Nephron progenitor cell (in vitro differentiated cells): ENCODE measurements at places on chromosomes 5 and 9.

- DNase-seq = no peak
Measured at GRCh38 chr9:85168412-85168811, 498.9 kb downstream of the NTRK2 start.

DNA sequence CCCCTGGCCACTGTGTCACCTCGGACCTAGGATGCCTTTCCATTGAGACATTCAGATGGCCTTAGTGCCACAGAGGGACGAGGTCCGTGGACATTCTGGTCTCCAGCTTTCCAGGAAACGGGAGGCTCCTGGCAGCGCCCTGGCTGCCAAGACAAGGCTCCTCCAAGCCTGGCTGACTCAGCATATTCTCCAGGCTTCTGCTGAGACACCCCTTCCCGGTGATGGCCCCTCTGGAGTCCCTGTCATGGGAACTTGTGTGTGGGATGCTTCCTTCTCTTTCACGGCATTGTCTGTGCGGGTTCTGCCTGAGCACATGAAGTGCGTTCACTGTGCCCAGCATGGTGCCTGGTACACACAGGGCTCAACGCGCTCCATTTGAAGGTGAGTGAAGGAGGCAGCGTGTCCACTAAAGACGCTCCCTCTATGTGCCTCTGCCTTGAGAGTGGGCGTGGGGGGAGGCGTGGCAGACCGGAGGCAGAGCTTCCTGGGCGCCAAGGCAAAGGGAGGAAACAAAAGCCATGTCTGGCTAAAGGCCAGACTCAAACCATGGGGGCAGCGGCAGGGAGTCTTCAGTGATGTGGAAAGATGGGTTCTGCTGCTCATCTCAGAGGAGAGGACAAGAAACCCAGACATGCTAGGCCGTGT lies 46.4 kb upstream of the PRRC2B start:
- no peak for DNase-seq

DNA sequence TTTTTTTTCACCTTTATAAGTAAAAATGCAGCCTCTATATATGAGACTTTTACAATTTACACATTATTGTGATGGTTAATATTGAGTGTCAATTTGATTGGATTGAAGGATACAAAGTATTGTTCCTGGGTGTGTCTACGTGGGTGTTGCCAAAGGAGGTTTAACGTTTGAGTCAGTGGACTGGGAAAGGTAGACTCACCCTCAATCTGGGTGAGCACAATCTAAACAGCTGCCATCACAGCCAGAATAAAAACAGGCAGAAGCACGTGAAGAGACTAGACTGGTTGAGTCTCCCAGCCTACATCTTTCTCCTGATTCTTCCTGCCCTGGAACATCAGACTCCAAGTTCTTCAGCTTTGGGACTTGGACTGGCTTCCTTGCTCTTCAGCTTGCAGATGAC lies 132.8 kb upstream of the DPYSL3 start:
- DNase-seq = no peak

DNA sequence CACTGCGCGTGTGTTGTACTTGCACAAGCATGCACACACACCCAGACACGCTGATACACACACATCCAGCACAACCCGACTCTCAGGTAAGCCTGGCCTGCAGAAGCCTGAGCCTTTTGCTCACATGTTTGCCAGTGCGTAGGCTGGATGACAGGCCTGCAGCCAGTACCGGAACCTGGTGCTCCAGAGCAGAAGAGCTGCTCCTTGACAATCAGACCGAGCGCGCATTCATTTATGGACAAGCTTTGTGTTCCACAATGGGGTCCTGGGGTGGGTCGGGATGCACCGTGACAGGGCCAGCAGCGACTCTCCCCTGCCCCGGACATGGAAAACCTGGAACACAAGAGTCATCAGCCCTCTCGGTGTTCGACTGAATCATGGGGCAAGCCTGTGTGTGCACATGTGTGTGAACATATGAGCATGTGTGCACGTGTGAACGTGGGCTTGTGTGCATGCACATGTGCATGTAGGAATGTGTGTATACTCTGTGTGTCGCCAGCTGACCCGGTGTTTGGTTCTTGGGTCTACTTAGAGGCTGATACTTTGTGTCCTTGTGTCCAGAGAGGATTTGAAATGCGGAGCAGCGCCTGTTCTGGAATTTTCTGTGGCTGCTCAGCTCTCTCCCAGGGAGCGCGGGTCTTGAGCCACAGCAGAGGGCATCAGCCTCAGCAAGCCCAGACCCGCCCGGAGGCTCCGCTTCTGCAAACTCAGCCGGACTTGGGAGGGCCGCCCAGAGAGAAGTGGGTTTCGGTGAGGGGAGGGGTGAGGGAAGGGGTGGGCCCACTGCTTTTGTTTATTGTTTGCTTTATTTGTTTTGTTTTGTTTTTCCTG lies 32.2 kb downstream of the IRX4 start:
- DNase-seq = no peak

DNA sequence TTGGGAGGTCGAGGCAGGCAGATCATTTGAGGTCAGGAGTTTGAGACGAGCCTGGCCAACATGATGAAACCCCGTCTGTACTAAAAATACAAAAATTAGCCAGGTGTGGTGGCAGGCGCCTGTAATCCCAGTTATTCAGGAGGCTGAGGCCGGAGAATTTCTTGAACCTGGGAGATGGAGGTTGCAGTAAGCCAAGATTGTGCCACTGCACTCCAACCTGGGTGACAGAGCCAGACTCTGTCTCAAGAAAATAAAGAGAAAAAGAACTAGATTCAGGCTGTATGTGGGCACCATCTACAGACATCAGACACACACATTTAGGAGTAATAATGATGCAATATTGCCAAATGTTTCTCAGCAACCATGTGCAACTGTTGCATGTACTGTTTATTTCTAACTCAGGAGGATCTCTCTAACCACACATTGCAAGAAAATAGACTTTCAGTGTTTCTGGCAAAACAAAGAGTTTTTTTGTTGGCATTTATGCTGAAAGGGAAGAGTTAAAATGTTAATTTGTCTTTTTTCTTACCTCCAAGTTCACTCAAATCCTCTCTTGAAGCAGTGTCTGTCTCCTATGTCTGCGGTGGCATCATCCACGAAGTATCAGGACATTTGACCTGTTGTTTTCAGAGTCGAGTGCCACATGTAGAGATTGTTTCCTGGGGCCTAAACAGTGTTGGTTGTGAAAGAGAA lies 5.1 kb upstream of the ORM1 start:
- DNase-seq = no peak

- DNase-seq = no peak
Measured at GRCh38 chr5:43514471-43514815, 505 bp downstream of the C5orf34 start.

DNA sequence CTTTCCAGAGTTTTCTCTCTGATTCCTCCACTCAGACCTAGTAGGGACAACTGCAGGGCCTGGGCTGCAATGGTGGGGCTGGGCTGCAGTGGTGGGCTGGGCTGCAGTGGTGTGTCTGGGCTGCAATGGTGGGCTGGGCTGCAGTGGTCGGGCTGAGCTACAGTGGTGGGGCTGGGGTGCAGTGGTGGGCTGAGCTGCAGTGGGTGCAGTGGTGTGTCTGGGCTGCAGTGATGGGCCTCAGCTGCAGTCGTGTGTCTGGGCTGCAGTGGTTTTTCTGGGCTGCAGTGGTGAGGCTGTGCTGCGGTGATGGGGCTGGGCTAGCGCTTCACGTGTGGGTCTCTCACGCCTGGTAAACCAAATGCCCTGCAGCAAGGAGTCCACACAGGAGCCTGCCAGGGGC lies 27.4 kb downstream of the ABO start:
- DNase-seq = no peak

DNA sequence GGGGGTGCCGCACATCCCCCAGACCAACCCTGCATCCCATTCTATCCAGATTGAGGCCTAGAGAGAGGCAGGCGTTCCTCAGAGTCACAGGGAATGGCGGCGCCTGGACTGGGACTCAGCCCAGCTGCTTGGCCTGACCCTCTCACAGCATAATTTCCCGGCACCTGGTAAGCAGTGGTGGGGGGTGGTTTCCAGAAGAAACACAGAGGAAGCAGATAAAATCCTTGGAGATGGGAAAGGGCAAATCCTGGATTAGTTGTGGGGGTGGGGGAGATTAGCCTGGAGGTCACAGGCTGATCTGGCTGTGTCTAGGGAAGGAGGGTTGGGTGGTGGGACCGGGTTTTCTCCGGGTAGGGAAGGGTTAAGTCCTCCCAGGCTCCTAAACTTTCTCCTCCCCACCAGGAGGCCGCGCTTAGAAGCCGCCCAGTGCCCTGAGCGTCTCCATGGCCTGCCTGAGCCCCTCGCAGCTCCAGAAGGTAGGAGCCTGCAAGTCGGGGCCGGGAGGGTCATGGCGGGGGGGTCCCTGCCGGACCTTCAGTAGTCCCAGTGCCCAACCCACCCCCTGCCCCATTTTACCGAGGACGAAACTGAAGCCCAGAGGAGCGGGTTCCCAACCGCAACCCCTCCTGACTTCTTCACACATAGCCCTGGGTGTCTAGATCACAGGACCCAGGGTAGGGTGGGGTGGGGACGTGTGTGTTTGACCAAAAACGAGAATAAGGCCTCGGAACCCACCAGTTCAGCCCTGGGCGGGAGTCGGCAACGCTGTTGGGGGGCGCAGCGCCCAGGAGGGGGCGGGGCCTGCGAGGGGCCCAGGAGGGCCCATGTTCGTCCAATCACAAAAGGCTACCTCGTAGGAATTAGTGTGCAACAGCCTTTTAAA lies 1.3 kb downstream of the PHYHD1 start:
- peak; percentile 69 for DNase-seq

GRCh38 chr9:73845539-73845938 lies 651.6 kb upstream of the RORB start:
- no peak for DNase-seq

GRCh38 chr5:172143875-172144274 lies 44.1 kb downstream of the STK10 start:
- no peak for DNase-seq

- DNase-seq = no peak
Measured at GRCh38 chr9:126377536-126377935, 50.9 kb downstream of the MVB12B start.

- no peak for DNase-seq
Measured at GRCh38 chr5:7852542-7852941, 1.6 kb upstream of the CFAP90 start.

DNA sequence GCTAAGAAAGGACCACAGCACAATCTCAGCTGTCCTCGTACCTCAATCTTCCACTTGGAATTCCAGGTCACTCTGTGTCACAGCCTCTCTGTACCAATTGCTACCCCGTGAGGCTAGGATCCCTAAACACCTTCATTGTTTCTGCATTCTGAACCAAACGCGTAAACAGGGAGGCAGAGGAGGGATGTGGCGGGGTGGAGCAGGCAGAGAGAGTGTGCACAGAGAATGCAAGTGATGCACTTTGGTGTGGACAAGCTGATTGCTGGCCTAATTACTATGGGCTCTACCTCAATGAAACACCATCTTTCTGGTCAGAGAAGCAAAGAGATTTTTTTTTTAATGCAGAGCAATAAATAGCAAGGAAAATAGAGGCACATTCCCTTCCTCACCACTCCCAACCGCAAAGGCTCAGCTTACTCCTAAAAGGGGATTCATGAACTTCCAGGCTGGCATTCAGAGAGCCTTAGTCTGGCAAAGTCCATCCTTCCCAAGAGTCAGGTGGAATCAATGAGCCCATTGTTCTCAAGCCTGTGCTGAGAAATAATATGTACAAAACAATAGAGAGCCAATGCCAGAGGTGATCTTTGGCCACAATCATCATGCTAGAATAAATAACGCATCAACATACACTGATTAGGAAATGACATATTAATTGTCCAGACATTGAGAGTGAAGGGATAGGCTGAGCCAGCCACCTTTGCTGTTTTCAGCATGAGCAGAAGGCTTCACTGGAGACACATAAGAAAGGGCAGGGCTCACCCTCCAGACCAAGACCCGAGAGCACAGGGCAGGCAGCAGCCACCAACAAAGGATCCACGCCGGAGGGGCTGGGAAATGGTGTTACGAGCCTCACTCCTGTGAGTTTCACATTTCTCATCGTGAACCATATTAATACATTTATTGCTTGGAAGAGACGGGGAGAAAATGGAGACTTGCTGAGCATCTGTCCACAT lies 278.8 kb downstream of the ENC1 start:
- no peak for DNase-seq

GRCh38 chr5:157855404-157855994 lies 3.4 kb downstream of the CLINT1 start:
- DNase-seq = peak; percentile 41

GRCh38 chr5:143231973-143232812 lies 171.3 kb downstream of the NR3C1 start:
- DNase-seq = no peak

DNA sequence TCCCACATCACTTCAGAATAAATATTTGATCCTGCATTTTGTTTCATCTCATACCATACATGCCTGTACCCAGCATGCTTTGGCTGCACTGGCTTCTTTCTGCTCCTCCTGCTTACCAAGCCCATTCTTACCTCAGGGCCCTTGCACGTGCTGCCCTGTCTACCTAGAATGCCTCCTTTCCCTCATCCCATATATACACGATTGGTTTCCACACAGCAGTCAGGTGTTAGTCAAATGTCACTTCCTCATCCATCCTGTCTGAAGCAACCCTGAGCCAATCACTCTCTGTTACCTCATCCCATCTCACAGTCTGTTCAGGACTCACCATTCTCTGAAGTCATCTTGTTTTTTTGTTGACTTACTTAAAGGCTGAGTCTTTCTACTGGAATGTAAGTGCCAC lies 30.3 kb downstream of the CAST start:
- DNase-seq = no peak

GRCh38 chr5:77867914-77868313 lies 91.8 kb upstream of the TBCA start:
- DNase-seq = no peak

- no peak for DNase-seq
Measured at GRCh38 chr9:8188723-8189407, 389.3 kb upstream of the DMAC1 start.

DNA sequence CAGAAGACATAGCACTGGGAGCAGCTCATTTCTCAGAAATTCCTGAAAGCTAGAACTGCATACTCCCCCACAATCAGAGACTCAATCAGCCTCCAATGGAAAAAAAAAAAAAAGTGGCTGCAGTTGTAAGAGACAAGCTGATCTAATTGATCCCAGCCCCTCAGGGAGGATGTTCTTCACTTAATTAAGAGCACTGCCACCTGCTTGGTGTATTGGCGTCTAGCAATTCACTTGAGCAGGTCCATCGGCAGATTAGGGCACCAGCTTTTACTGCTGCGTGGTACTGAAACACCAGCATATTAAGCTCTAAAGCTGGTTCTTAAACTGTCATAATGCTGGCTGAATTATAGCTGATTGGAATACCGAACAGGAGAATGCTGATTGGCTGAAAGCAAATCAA lies 1890.1 kb upstream of the WWC1 start:
- no peak for DNase-seq
